Amniotic stem cell (primary cell): ENCODE measurements at places on chromosomes 13 and 19.

- no peak for DNase-seq
These were observed 545 bp downstream of the NACC1 start for GRCh38 chr19:13118424-13119193.

GRCh38 chr13:31756346-31756745, 17.0 kb downstream of the RXFP2 start:
- peak; percentile 27 for DNase-seq

DNA sequence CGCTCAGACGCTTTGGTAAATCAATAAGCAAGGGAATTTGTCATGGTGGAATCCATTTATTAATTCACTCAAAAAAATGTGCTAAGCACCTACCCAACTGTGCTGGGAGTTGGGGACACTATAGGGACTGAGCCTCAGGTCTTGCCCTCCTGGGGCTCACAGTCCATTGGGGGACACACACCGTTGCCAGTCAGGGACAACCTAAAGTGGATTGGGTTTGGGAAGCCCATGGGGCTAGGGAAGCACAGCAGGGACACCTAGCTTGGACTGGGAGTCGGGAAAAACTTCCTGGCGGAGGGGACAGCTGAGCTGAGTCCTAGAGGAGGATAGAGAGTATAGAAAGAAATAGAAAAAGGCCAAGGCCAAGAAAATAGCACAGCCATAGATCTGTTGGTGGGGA, 8.5 kb downstream of the FOSB start:
- DNase-seq = no peak

GRCh38 chr13:78770601-78771000, 111.6 kb upstream of the OBI1 start:
- DNase-seq = no peak

- no peak for DNase-seq
These were observed 323.6 kb downstream of the DLEU7 start for GRCh38 chr13:50519866-50520265.

DNA sequence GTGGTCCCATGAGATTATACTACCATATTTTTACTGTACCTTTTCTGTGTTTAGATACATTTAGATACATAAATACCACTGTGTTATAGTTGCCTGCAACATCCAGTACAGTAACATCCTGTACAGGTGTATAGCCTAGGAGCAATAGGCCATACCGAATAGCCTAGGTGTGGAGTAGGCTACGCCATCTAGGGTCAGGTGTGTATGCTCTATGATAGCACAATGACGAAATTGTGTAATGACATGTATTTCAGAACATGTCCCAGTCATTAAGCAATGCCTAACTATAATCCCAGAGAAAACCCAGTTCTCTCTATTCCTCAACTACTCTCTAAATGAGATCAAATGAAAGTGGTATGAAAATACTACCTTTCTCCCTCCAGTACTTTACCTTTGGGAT, 3.9 kb downstream of the SLC25A15 start:
- no peak for DNase-seq

- DNase-seq = no peak
These were observed 13.2 kb downstream of the CLEC4G start for GRCh38 chr19:7718668-7719067.

DNA sequence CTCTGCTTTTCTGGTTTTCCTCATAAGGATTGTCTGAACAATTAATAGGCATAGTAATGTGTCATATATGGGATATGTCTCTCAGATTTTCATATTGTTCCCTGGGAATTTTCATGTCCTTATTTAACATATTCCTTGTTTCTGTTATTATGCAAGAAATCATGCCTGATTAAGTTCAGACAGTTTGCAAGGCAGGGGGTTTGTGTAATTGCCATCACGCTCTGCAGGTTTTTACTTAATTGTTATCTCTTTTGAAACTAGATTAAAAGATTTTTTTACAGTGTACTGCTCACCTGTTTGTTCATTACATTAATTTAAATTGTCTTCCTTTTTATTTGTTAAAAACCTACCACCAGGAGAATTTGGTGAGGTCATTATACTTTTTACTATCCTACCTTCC, 1253.2 kb upstream of the PRR20A start:
- no peak for DNase-seq
